ENCODE measurements at places on chromosomes 5 and 9.

DNA sequence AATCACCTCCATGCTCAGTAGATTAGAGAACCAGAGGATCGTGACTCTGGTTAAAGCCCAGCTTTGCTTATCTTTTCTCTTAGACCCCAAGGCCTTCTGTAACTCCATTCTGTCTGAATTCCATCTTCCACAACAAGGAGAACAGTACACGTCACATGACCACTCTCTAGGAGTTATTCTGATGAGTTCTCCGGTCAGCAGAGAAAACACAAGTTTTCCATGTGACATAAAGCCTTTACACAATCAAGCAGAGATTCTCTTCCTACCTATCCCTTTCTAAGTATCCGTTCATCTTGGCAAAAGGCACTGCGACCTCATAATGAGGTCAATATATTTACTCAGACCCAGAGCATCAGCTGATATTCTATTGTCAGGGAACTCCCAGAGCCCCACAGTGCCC is 112.3 kb downstream of the TRPM6 start:
- DNase-seq = no peak

DNA sequence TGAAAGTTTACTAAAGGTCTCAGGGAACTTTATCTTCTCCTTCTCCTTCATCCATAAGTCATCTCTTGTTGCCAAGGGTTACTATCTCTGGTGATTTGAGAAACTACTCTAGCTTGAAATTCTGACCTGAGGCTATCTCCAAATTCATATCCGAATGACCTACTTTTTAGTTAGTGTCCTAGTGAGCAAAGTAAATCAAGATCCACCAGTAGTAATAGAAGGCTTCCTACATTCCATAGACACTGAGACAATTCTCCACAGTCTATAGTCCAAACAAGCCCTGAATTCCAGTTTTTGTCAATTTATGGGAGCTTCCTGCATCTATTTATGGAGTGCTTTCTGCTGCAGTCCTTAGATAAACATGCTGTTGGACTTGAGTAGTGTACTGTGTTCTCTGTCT is 5.0 kb downstream of the IL7R start:
- DNase-seq = no peak

GRCh38 chr5:168706655-168707069 is 127.5 kb upstream of the PANK3 start:
- no peak for DNase-seq

DNA sequence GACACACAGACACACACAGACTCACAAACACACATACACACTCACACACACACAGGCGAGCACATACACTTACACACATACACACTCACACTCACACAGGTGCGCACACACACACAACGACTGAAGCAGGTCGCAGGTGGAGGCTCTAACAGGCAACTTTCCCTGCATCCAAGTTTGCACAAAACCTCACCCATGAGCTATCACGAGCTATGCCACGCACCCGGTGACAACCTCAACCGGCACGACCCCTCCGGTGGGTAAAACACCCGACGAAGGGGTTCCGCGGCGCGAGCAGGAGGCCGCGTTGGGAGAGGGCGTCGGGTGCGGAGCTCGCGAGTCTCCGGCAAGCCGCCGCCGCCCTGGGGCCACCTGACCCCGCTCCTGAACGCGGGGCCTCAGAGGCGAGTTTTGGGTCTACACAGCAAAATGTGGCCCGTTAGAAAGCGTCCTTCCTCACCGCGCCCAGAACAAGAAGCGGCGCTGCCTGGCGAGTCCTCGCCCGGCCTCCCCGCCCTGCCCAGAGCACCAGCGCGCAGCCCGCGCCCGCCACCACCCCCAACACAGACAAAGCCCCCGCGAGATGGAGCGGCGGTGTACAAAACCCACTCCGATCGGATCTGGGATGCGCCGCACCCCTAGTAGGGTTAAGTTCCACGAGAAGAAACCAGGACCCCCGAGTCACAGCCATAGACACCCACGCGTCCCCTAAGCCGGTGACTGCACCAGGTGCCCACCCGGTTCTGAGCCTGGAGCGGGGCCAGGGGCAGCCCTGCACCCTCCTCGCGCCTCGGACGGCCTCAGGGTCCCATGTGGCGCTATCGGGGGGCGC is 665 bp downstream of the SLC6A3 start:
- peak; percentile 49 for DNase-seq

- DNase-seq = no peak
These were observed 13.1 kb upstream of the SFXN1 start for GRCh38 chr5:175465282-175465681.

GRCh38 chr9:95459851-95460517 is 56.8 kb downstream of the PTCH1 start:
- DNase-seq = no peak
